ENCODE measurements at places on chromosomes 2 and 18.

GRCh38 chr2:105328281-105329196 lies 996 bp downstream of the TGFBRAP1 start:
- DNase-seq = no peak

DNA sequence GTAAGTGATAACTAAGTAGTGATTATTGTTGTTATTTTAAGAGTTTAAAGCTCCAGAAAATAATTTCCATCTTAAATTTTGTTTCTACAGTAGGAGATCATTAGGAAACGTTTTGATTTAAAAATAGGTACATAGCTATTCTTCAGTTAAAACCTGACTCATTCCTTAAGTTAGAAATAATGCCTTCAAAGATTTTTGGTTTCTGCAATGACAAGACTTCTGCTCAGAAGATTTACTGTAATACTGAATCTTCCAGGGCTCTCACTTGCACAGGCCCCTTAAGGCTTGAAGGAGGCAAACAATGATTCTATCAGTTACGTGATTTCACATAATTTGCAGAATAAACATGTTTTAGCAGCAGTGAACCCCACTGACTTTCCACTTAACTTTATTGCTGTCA lies 333.7 kb downstream of the RAD51AP2 start:
- no peak for DNase-seq

DNA sequence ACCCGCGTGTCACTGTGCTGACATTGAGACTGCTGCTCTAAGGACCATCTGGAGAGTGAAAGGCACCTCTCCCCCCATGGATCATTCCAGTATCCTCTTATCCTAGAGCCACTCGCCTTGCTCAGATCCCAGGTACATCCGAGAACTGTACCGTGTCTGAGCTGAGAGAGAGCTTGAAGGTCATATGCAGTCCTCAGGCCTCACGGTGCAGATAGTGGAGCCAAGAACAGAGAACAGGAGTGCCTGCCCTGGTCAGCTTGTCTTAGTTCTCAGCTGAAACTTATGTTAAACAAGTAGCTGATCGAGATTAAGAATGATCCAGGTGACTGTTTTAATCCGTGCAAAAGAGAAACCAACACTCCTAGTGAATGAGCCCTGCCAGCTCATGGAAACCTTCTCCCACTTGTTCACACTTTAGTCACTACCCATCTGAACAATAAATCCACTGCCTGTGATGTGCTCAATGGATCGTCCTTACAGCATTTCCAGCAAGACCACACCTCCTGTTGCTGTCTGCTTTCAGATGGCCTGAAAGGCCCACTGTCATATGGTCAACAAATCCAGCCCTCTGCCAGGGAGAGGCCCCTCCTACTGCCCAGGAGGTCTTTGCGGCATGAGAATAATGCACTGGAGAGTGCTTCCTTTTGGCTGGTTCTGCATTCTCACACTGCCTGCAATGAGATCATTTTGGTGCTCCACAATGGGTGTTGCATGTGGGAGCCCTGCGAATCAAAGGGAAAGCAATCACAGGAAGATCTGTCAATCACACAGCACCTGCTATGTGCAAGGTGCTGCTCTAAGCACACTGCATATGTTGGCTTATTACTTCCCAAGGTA lies 43.7 kb upstream of the APCDD1 start:
- no peak for DNase-seq

DNA sequence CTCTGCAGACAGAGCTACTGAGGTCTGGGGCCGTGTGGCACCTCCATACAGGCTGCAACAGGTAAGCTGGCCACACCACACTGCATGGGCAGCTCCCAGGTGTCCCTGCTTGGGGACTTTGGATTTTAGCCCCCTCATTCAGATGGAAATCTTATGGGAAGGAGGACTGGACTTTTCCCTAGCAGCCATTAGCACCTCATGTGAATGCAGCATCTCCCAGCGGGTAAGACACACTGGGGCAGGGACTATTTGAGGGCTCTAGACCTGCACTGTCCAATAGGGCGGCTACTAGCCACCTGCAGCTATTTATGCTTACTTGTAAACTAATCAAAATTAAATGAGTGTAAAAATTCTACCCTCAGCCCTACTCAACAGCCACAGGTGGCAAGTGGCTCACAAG lies 34.2 kb upstream of the GLI2 start:
- DNase-seq = no peak

DNA sequence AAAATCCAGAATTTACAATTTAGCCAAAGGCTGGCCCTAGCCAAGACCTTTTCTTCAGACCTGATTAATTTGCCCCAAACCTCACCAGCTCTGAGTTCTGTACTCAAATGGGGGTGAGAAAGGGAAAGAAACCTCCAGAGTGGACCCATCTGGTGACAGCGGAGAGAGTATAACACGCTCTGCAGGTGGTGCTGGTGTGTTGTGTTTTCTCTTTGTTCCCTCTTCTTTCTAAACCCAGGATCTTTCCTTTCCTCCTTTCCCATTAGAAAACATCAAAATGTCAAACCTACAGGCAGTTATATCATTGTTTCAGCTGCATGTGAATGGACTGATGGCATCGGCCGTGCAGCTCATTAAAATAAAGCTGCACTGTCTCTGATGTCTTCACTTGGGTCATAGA lies 253.2 kb upstream of the SP5 start:
- DNase-seq = no peak

- DNase-seq = no peak
Measured at GRCh38 chr2:217451666-217452065, 551.1 kb downstream of the TNS1 start.

DNA sequence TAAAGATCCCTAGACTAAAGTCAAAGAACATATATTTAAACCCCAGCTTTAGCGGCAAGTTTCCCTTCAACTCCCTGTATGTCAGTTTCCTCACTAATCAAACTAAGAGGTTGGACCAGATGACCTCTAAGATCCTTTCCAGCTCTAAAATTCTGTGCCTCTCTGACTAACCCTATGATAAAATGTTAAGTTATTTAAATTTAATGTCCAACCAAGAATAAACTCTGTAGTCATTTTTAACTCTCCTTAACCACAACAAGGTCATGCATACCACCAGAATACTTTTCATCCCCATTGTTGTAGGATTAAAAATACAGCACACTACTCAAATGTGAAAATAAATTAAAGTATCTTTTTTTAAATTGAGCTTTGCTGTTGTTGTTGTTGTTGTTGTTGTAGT lies 5.2 kb upstream of the PDE1A start:
- no peak for DNase-seq

GRCh38 chr2:7557376-7557775 lies 640.2 kb downstream of the RNF144A start:
- DNase-seq = no peak

- no peak for DNase-seq
Measured at GRCh38 chr2:40773291-40773690, 321.4 kb upstream of the SLC8A1 start.

GRCh38 chr2:149487189-149487588 lies 100.4 kb downstream of the MMADHC start:
- no peak for DNase-seq

- DNase-seq = no peak
Measured at GRCh38 chr2:237962432-237963084, 4.3 kb upstream of the UBE2F start.

DNA sequence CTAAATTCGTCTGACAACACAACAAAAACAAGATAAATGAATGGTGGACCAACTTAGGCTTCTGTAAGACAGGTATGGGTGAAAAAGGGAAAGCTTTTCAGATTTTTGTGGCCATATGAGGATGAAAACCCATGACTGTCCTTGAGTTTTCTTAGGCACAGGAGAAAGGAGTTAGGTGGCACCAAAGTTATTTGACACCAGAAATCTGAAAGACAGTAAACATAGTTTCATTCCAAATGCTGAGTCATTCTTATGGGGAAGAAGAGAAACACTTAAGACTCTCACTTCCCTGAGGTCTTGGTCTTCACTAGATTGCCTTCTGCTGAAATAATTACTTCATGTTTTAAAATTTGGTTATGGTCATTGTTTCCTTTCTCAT lies 5.2 kb upstream of the GPD2 start:
- no peak for DNase-seq
